ENCODE measurements at places on chromosomes 1 and 21.

DNA sequence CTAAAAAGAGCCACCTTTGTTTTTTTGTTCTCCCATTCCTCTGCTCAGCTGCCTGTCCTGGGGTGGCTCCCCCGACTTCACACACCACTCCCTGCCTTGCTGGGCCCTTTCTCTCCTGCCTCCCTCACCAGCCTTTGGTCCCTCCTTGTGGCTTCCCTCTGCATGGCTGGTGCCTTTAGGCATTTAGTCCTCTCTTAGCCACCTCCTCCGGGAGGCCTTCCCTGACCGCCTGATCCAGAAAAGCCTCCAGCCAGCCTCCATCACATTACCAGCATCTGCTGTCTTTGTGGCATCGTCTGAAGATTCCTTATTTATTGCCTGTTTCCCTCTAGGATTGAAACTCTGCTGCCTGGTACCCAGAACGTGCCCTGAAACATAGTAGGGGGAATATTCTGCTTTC is 46.2 kb upstream of the ACOT11 start:
- DNase-seq, result no peak

- DNase-seq, result no peak
Measured at GRCh38 chr1:205189131-205189530, 22.4 kb downstream of the DSTYK start.

DNA sequence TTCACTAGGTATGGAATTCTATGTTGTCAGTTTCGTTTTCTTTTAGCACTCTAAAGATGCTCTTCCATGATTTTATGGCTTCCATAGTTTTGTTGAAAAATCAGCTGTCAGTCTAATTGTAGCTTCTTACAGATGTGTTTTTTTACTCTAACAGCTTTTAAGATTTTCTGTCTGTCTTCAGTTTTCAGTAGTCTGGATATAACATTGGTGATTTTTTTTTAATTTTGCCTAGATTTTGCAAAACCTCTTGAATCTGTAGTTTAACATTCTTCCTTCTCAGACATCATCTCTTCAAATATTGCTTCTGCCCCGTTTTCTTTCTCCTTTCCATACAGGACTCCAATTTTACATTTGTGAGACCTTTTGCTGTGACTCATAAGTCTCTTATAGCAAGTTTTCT is 17.9 kb upstream of the DYRK1A start:
- no peak for DNase-seq

DNA sequence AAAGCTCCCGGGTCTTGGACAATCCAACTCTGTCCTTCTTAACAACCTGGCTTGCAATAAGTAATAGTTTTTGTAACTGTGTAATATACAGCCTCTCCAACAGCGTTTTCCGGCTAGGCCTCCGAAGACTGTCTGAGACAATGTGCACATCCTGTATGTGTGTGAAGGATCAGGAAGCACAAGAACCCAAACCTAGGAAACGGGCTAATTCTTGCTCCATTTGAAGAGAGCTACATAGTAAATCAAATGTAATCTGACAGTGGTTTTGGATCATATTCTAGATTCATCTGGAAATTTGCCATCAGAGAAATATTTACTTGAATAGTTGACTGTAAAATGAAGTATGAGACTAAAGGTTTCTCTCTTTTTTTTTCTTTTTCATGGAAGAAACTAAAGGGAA is 1.2 kb downstream of the GPR52 start:
- DNase-seq, result no peak

GRCh38 chr1:10507111-10507879 is 32.5 kb downstream of the PEX14 start:
- DNase-seq, result peak; percentile 73

GRCh38 chr1:185652348-185652747 is 81.8 kb upstream of the HMCN1 start:
- DNase-seq, result peak; percentile 7

DNA sequence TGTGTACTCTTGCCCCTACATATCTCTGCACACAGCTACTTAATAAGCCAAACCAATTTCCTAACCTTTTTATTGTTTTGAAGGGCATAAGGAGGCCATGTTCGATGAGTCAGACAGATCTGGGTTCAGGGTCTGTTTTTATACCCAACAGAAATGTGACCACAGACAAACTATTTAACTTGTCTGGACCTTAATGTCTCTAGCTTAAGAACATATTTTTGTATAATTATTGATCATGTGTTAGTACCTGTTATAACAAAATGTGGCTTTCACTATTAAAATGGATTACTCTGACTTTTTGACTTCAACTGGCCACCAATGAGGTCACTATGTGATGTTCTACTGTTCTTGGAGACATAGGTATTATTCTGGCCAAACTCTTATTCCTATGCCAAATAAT is 507.8 kb upstream of the USP24 start:
- no peak for DNase-seq

DNA sequence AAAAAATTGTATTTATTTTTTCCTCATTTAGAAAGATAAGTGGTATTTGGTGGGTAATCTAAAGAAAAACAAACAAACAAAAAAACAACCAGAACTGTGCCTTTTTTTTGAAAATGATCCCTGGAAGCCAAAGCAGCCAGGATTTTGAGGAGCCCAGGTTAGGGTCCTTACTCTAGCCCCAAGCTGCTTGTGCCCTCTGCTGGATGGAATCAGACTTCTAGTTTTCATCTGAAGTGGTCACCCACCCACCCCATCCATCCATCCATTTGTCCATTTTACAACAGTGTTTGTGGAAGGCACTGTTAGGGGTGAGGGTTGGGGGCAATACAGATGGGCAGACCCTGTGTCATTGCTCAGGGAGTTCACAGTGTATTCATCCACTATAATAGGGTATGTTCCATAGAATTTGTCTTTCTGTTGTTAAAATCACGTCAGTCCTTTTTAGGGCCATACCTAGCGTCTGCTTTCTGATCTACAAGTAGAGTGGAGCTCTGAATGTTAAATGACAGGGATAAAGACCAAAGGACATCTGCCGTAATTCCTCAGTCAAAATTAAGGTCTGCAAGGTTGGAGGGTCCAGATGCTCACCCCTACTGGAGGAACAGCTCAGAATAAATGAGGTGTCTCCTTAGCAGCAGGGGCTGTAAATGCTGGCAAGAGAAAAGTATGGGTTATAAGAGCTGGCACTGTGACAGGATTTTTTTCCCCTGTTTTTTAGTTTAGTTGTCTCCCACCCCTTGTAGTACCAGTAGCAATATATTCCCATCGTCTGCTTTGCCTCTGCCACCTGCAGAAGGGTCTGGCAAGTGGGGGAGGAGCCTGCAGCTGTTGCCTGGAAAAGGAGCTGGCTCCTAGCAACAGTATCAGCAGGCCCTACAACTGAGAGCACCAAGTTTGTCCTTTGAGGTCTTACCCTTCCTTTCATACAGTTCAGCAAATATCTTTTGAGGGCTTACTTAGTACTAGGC is 3.2 kb downstream of the LRRC42 start:
- DNase-seq, result peak; percentile 39

DNA sequence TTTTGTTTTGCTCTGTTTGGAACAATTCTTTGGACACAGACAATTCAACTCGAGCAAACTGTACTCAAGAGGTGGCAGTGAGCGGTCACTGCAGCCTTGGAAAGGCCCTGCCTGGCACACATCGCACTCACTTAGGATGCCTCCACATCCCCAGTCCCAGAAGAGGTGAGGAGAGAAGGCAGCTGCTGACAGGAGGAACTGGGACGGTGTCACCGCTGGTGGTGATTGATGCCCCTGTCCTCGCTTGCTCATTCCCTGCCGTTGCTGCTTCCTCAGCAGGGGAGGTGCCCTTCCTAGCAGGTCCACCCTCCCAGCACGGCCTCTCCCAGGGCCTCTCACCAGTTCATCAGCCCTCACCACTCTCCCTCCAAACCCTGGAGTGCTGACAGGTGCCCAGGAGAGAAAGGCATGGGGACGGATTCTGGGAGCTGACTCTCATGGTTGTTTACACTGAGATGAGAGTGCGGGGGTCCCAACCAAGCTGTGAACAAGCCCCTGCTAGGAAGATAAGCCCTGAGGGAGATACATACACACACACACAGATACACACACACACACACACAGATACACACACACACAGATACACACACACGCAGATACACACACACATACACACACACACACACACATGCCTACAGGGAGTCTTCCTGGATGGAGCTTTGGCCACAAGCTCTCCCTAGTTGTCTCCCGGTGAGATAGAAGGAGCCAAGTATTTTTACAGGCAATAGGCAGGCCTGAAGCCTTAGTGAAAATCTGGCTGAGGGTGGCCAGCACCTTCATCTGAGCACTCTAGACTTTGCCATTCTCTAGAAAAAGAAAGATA is 101.1 kb downstream of the CDC7 start:
- DNase-seq, result no peak

DNA sequence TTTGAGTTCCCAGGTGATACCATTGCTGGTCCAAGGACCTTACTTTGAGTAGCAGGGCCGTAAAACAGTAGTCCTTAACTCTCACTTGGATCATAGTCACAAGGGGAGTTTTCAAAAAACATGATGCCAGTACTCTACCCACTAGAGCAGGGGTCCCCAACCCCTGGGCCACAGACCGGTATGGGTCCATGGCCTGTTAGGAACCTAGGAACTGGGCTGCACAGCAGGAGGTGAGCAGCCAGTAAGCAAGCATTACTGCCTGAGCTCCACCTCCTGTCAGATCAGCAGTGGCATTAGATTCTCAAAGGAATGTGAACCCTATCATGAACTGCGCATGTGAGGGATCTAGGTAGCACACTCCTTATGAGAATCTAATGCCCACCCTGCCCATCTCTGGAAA is 39.7 kb upstream of the KCNQ4 start:
- no peak for DNase-seq

DNA sequence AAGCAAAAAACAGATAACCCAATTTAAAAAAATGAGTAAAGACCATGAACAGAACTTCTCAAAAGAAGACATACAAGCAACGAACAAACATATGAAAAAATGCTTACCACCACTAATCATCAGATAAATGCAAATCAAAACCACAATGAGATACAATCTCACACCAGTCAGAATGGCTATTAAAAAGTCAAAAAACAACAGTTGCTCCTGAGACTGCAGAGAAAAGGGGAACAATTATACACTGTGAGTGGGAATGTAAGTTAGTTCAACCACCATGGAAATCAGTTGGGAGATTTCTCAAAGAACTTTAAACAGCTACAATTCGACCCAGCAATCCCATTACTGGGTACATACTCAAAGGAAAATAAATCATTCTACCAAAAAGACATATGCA is 131.6 kb downstream of the PTGER3 start:
- no peak for DNase-seq

GRCh38 chr1:42740851-42741580 is 980 bp upstream of the CLDN19 start:
- no peak for DNase-seq

- DNase-seq, result no peak
Measured at GRCh38 chr1:230401763-230402294, 24.3 kb downstream of the PGBD5 start.

DNA sequence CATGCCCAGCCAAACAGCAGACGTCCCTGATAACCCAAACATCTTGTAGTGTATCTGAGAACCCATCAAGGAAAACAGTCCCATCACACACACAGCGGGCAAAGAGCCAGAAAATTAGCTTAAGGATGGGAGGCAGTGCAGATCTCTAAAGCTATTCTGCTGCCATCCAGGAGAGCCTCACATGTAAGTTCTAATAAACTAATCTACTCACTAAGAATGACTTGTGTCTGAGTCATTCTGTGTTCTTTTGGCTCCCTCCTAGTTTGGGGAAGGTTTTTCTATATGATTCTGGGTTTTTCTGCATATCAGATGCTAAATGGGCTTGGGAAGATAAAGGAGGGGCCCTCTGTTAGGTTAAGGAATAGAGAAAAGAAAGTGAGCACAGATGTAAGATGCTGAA is 162.8 kb downstream of the HUNK start:
- DNase-seq, result no peak

GRCh38 chr1:207853372-207853757 is 57.6 kb downstream of the CD34 start:
- DNase-seq, result no peak

- DNase-seq, result no peak
Measured at GRCh38 chr1:3018576-3018975, 2.7 kb upstream of the ACTRT2 start.

- DNase-seq, result no peak
Measured at GRCh38 chr1:180231506-180231921, 1.4 kb downstream of the LHX4 start.

GRCh38 chr21:30268608-30269197 is 14.0 kb downstream of the KRTAP24-1 start:
- DNase-seq, result no peak

DNA sequence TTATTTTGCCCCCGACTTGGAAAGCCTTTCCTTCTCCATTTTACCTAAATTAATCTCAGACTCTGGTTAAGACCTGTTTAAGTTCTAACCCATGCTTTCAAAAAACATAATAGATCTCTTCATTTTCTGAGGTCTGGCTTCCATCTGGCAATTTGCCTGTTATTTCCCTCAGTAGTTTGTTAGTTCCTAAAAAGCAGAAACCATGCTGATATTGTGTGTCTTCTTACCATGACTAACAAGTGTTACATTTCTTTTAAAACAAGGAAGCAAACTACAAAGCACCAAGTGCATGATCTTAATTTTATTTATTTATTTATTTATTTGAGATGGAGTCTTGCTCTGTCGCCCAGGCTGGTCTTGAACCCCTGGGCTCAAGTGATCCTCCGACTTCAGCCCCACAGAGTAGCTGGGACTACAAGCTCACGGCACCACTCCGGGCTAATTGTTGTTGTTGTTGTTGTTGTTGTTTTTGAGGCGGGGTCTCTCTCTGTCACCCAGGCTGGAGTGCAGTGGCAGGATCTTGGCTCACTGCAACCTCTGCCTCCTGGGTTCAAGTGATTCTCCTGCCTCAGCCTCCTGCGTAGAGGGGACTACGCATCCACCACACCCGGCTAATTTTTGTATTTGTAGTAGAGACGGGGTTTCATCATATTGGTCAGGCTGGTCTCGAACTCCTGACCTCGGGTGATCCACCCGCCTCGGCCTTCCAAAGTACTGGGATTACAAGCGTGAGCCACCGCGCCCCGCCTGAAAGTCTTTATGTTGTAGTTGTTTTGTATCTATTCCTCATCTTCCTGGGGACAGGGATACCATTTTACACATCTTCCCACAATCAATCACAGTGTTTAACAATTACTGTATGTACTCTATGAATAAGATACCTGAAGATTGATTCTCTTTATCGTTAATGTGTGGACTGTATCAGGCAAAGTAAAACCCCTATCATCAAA is 1.3 kb upstream of the PATJ start:
- no peak for DNase-seq

GRCh38 chr1:185857442-185857841 is 123.3 kb downstream of the HMCN1 start:
- DNase-seq, result no peak
